Stimulated activated CD4-positive, alpha-beta T cell treated with anti-CD3 and anti-CD28 coated beads, Interleukin-1b, Interleukin-23, amount 100 ng/mL, for 4 hours (primary cell): ENCODE measurements at places on chromosomes 1 and 21.

DNA sequence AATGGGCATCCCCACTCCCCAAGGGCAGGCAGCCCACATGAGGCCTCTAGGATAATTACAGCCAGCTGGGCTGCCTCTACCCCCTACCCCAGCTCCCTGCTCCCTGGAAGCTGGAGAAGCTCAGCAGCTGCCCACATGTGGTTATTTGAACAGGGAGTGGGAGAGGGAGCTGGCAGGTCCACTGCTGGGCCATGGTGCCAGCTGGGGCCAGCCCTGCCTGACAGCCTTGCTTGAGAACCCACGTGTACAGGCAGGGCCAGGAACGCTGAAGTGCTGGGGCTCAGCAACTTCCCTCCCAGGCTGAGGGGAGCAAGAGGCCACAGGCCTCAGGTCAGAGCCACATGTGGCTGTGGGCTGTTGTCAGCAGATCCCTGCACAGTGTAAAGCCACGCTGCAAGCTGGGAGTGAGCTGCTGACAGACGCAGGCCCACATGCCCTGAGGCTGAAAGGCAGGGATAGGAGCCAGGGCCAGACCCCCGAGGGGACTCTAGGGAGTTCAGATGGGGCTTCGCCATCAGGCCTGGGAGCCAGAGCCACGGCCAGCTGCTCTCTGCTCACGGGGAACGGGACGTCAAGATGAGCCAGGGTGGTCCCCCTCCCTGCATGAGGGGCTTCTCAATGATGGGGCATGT, 129.0 kb downstream of the SYF2 start:
- DNase-seq, result no peak

GRCh38 chr1:229258757-229259060, 12.2 kb upstream of the RAB4A start:
- no peak for DNase-seq

- DNase-seq, result no peak
Measured at GRCh38 chr21:33169359-33169758, 60.4 kb upstream of the IFNAR2 start.

GRCh38 chr1:160129046-160129445, 13.5 kb downstream of the ATP1A2 start:
- DNase-seq, result no peak

- no peak for DNase-seq
Measured at GRCh38 chr1:200624679-200625335, 4.3 kb upstream of the KIF14 start.

DNA sequence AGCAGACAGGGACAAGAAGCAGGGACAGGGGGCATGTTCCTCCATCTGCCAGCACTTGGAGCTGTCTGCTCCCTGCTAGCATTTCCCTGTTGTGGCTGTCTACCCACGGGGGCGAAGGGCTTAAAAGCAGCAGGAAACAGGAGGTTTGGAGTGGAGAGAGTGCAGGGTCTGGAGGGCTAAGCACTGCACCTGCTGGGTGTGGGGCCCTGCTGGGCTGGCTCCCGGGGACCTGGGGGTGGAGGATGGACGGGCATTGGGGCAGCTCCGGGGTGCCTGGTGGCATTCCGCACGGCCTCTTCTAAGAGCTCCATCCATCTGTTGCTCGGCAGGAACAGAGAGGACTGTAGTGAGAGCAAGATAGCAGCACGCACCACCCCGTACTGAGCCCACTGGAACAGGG, 21.2 kb downstream of the LRRC71 start:
- no peak for DNase-seq

- no peak for DNase-seq
Measured at GRCh38 chr1:32783851-32784250, 33.3 kb downstream of the YARS1 start.
